ENCODE measurements at places on chromosomes 5 and 9. TPM values are rescaled to one million over a fixed set of nuclear protein-coding genes. Genes with fewer than 3 reads are reported as not detected.

Gene ARL14EPL
- total RNA-seq, result not detected

Gene PCDHB13
- total RNA-seq, result 1.4 TPM

Gene C8G
- total RNA-seq, result 7.4 TPM

Gene GDF9
- total RNA-seq, result not detected

- peaks cover 5% of the 10 kb centered on the region for H3K4me1 ChIP-seq
- H3K4me3 ChIP-seq, result no peak overlapping the region
- H3K27me3 ChIP-seq, result no peaks in the 10 kb centered on the region
- no peak for DNase-seq
Measured at GRCh38 chr9:108056084-108056804, 566.7 kb upstream of the KLF4 start.

DNA sequence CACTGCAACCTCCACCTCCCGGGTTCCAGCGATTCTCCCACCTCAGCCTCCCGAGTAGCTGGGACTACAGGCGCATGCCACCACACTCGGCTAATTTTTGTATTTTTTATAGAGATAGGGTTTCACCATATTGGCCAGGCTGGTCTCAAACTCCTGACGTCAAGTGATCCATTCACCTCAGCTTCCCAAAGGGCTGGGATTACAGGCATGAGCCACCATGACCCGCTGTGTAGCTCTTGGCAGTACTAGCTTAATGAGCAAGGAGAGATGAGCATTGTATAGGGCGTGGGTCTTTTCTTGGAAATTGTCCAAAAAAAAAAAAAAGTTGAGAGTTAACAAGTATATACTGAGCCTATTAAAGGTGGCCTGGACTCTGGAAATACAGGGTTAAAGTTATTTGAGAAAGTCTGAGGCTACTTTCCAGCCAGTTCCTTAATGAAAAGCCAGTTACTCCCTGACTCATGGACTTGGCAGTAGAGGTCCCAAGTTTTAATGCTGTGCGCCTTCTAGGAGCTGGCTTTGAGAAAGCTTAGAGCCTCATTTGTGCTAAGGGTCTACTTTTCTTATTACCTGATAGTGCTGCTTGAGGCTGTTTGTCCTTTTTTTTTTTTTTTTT is 4.2 kb upstream of the FGF18 start:
- peaks cover 20% of the 10 kb centered on the region for H3K4me1 ChIP-seq
- H3K4me3 ChIP-seq, result no peak overlapping the region
- H3K36me3 ChIP-seq, result no peaks in the 10 kb centered on the region
- H3K27ac ChIP-seq, result no peak overlapping the region
- H3K27me3 ChIP-seq, result peaks cover 18% of the 10 kb centered on the region

DNA sequence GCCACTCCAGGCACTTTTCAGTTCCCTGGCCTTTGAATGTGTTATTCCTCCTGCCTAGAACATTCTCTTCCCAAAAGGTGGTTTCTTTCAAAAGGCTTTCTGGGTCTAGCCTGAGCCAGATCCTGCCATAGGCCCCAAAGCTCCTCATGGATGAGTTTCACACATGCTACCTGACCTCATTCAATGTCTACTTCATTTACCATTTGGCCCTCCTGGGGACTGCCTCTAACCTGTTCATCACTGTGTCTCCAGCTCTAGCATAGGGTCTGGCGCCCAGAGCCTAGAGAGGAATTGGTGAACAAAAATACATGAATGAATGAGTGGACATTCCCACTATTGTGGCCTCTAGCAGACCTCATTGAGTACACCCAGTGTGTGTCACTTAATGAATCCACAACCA is 5.4 kb upstream of the P4HA2 start:
- no peaks in the 10 kb centered on the region for H3K36me3 ChIP-seq
- H3K4me3 ChIP-seq, result no peak overlapping the region
- H3K27ac ChIP-seq, result no peak overlapping the region
- no peak for DNase-seq
- H3K4me1 ChIP-seq, result peaks cover 2% of the 10 kb centered on the region

- H3K36me3 ChIP-seq, result peaks cover 3% of the 10 kb centered on the region
- no peak overlapping the region for H3K27ac ChIP-seq
- no peak overlapping the region for H3K4me3 ChIP-seq
- H3K4me1 ChIP-seq, result peaks cover 20% of the 10 kb centered on the region
Measured at GRCh38 chr5:109388407-109388806, 21.4 kb downstream of the PJA2 start.

GRCh38 chr9:112764837-112765236 is 14.3 kb downstream of the SNX30 start:
- H3K27ac ChIP-seq, result no peak overlapping the region
- H3K27me3 ChIP-seq, result no peaks in the 10 kb centered on the region
- DNase-seq, result no peak
- H3K4me1 ChIP-seq, result peaks cover 29% of the 10 kb centered on the region
- H3K36me3 ChIP-seq, result no peaks in the 10 kb centered on the region

DNA sequence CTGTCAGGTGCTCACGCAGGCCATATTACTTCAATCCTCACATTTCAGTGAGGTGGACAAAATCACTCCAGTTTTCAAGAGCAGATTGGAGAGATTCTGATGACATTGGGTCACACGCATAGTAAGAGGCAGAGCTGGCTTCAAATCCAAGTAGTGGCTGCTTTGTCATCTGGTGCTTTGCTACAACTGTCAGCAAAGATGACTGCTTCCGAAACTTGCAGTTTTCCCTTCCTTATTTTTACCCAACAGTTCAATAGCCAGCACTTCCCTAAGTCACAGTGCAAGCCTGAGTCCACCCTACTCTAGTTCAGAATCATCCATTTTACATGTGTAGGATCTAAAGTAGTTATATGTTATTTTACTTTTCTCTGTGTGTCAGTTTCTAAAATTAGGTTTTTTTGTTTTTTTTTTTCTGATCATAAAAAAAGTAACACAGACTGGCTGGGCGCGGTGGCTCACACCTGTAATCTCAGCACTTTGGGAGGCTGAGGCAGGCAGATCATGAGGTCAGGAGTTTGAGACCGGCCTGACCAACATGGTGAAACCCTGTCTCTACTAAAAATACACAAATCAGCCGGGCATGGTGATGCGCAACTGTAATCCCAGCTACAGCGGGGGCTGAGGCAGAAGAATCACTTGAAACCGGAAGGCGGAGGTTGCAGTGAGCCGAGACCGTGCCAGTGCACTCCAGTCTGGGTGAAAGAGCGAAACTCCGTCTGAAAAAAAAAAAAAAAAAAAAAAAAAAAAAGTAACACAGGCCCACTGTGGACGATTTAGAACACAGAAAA is 49.6 kb downstream of the ANKDD1B start:
- no peaks in the 10 kb centered on the region for H3K4me1 ChIP-seq
- H3K27me3 ChIP-seq, result no peaks in the 10 kb centered on the region
- DNase-seq, result no peak
- peak overlapping the region; percentile 71 for H3K27ac ChIP-seq

GRCh38 chr9:114278356-114278755 is 44.5 kb upstream of the ORM1 start:
- no peaks in the 10 kb centered on the region for H3K4me1 ChIP-seq
- H3K4me3 ChIP-seq, result no peak overlapping the region
- H3K36me3 ChIP-seq, result no peaks in the 10 kb centered on the region
- H3K27me3 ChIP-seq, result no peaks in the 10 kb centered on the region
- H3K27ac ChIP-seq, result no peak overlapping the region
- DNase-seq, result peak; percentile 4

DNA sequence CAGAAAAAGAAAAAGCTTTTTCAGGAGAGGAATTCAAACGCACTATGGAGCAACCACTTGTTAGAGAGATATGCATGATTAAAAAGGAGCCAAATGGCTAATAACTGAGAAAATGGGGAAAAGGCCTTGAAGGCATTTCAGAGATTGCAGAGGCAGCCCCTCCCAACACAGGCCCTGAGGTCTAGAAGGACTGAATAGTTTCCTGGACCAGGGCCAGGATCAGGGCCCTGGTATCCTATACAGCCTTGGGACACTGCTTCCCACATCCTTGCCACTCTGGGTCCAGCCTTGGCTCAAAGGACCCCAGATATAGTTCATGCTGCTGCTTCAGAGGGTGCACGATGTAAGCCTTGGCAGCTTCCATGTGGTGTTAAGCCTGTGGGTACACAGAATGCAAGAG is 20.7 kb upstream of the FEM1C start:
- H3K4me3 ChIP-seq, result no peak overlapping the region
- DNase-seq, result no peak
- H3K36me3 ChIP-seq, result no peaks in the 10 kb centered on the region
- H3K27ac ChIP-seq, result no peak overlapping the region

GRCh38 chr9:73059247-73059646 is 92.4 kb upstream of the ANXA1 start:
- no peaks in the 10 kb centered on the region for H3K27me3 ChIP-seq
- no peak overlapping the region for H3K27ac ChIP-seq
- H3K4me1 ChIP-seq, result no peaks in the 10 kb centered on the region
- H3K4me3 ChIP-seq, result no peak overlapping the region

DNA sequence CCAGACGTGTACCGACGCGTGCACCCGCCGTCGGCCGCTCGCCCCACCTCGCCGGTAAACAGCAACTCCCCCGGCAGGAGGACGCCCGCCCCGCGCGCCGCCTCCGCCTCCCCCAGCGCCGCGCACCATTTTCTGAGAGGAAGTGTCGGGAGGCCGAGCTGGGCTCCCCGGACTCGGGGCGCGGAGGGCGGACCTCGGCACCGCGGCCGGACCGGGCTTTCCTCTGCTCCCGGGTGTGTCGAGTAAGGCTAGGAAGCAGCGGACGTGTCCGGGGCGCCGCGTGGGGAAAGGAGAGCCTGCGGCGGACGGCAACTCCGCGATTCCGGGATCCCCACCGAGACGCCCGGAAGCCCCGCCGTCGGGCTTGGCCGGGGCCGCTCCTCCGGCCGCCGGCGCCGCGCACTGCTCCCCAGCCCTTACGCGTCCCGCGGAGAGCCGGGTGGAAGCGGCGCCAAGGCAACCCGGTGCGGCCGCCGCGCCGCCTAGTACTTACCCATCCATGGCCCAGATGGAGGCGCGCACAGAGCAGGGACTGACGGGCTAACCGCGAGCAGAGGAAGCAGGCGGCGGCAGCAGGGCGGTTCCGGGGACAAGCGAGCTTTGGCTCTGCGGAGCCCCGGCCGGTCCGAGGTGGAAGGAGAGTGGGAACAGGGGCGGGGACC is at the start of gene PTBP3:
PTBP3 (minus strand) TSS at position 643 of the 662 bp plus-strand sequence. CDS start 35,754 bp downstream, outside the sequence.
- peak within 1 kb of the TSS; percentile 84 for H3K4me3 ChIP-seq
- DNase-seq, result peak; percentile 97
- H3K4me1 ChIP-seq, result peaks cover 51% of the 10 kb centered on the region
- H3K27me3 ChIP-seq, result no peaks in the 10 kb centered on the region

- H3K4me3 ChIP-seq, result no peak overlapping the region
- no peaks in the 10 kb centered on the region for H3K36me3 ChIP-seq
- H3K27ac ChIP-seq, result no peak overlapping the region
- H3K27me3 ChIP-seq, result no peaks in the 10 kb centered on the region
Measured at GRCh38 chr9:127273326-127273725, 8.8 kb downstream of the GARNL3 start.

Measured in spleen (tissue), 13 donors.